ENCODE measurements at places on chromosomes 2 and 18.

DNA sequence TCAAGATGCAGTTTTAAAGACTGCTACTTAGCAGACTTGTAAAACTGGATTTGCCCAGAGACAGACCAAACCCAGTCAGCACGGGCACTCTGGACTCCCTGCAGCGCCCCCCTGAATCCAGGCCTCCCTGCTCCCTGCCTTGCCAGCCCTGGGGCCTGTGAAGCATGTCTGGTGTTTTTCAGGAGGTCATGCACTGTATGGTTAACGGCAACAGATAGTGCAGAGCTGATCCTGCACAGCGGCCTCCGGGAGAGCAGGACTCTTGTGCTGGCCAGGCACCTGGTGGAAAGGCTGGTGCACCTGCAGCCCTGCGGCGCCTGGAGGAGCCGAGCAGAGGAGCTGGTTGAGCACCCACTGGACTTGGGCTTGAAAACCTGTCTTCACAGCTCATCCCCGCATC lies 30.4 kb downstream of the HDAC4 start:
- DNase-seq, result no peak

DNA sequence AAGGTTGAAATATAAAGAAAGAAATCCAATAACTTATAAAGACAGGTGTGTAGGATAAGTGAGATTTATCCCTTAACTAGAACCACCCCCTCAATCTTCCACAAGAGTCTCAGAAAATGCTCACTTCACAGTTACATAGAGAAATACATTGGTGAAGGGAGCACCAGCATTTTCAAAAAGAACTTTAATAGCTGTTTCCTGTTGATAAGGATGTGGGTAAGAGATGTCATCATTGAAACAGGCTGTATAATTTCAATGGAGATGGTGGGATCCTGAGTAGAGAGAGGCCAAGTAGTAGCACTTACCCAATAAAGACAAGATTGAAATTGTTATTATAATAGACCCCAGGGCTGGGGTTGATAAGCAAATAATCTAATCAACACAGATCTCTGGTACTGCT lies 162.2 kb upstream of the TACR1 start:
- DNase-seq, result no peak

GRCh38 chr2:235432741-235433520 lies 60.9 kb upstream of the AGAP1 start:
- DNase-seq, result no peak

GRCh38 chr2:241134711-241135110 lies 14.6 kb downstream of the PASK start:
- no peak for DNase-seq

GRCh38 chr2:214995409-214995808 lies 143.0 kb downstream of the ABCA12 start:
- DNase-seq, result no peak

- no peak for DNase-seq
Observed at GRCh38 chr18:1361936-1362335, 457.3 kb downstream of the ADCYAP1 start.

GRCh38 chr18:941331-941730 lies 36.7 kb downstream of the ADCYAP1 start:
- DNase-seq, result no peak

- peak; percentile 48 for DNase-seq
Observed at GRCh38 chr2:191114403-191114886, 36.3 kb downstream of the STAT4 start.

DNA sequence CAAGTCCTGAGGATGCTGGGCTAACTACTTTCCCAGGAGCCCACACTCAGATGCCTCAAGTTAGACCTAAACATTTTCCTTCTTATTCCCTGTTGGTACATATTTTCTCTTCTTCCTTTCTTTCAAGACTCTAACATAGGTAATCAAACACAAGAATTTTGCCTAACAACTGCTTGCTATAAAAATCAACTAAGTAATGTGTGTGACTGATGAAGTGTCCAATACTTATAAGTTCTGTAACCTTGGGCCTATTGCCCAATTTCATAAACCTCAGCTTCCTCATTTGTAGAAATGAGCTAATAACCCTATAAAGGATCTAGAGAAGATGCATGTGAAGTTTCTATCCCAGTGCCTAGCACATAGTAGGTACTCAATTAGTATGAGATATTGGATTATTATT lies 31.6 kb upstream of the PIK3C3 start:
- DNase-seq, result no peak

GRCh38 chr2:178072383-178073301 lies at the start of gene PDE11A:
PDE11A (minus strand) TSS chr2:178072777; CDS start chr2:178072437, 340 bp downstream.
- DNase-seq, result peak; percentile 17

DNA sequence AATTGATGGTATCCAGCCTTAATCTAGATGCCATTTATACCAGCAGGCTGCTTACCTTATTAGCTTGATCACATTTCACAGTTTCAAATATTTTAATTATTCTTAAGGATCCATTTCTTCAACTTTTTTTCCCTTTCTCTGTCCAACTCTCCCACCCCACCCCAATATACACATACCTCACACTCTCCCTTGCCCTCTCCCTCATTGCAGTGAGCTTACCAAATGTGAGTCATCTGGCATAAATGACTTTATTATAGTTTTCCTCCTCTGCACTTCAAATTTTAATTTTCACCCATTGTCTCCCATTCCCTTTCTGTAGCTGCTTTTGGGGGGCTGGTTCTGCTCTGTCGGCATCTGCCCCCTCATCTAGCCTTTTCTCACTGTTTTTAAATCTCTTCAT lies 12.9 kb downstream of the HTR2B start:
- DNase-seq, result no peak

DNA sequence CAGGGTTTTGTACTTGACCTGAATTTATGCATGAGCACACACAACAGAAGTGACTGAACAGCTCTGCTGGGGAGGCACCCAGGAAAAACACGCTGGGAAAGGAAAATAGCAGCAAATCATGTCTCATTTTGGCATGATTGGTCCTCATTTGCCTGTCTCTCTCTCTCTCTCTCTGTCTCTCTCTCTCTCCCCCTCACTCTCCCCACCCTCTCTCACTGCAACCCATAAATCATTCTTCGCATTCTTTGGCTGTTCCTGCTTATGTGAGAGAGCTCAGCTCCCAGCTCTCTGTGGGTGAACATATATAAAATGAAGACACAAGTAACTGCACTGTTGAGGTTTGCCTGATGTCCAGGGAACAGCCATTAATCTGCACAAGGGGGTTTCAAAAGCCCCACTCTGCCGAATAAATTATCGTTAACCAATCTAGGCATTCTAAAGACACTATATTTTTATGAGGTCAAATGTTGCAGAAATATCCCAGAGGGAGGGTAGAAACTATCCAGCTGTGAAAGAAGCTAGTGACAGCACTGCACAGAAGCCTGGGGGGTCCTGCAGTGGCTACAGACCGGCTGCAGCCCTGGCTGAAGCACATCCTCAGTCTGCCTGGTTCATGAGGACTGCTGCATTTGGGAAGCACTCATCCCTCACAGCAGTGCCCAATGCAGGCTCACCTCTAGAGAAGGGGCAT lies 260.3 kb downstream of the AFF3 start:
- DNase-seq, result no peak

DNA sequence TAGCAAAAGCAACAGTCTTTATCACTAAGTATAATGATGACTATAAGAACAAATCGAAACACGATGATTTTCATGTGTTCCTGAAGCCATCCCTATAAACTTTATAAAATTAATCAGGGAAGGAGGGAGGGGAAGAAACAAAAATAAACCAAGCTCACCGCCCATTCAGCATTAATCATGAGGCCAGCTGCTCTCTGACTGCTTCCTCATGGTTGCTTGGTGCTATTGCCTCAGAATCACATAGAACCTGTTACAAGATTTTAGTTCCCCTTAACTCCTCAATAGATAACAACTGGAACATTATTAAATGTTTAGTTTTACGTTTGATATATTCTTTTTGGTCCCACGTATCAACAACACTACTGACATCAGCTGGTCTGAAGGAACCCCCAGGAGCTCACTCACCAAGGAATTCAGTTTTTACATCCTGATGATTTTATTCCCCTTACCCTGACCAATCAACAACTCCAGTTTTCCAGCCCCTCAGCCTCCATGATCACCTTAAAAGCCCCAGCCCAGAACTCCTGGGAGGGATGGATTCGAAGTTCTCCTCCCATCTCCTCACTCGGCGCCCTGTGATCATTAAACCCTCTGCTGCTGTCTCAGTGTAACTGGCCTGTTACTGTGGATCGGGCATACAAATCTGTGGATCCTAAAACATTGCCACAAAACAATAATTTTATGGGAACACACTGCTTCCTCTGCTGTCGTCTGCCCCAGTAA lies 10.6 kb upstream of the HNRNPLL start:
- no peak for DNase-seq

- no peak for DNase-seq
Observed at GRCh38 chr2:5067816-5068215, 624.4 kb upstream of the SOX11 start.

- no peak for DNase-seq
Observed at GRCh38 chr18:47997338-47997780, 66.9 kb upstream of the SMAD2 start.

DNA sequence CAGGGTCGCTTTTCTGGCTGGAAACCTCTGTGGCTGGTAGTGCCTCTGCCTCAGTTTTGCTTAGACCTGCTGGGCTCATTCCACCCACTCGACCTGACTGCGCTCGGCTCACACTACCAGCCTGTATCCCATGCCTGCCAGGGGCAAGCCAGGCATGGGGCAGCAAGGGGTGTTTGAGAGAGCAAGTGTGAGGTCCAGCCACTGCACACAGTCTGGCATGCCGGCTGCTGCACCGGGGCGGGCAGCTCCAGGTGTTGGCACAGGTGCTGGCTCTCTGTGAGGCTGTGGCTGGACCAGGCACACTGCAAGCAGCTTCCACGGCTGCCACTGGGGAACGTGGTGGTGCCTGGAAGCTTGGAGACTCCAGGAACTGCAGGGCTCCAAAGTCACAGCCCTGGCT lies 90.9 kb downstream of the ATAD2B start:
- DNase-seq, result no peak

All from GM10248 (cell line).